ENCODE measurements at places on chromosomes 5 and 9. TPM values are rescaled to one million over a fixed set of nuclear protein-coding genes. Genes with fewer than 3 reads are reported as not detected.

The SLC45A2 gene
- total RNA-seq: not detected

The PCDHGC5 gene
- total RNA-seq: 5.3 TPM

The STPG3 gene
- total RNA-seq: not detected

The CAVIN4 gene
- total RNA-seq: 1.1 TPM

The IDNK gene
- 4.6 TPM for total RNA-seq

The SPATA31E1 gene
- not detected for total RNA-seq

The GKAP1 gene
- 1.3 TPM for total RNA-seq

DNA sequence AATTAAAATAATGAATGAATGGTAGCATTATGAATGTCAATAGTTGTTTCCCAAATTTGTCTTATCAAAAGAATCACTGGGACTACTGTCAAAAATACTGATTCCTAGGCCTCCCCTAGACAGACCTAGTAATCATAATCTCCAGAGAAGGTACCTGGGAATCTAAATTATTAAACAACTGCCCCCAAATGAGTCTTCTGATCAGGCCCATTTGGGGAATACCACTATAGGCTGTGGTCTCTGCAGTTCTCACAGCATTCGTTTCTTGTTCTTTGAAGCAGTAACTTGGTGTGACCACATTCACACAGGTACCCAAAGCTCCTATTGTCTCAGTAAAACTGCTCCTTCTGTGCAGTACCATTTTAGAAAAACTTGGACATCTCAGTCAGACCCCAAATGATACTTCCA lies 230.9 kb downstream of the PIK3R1 start:
- no peak for DNase-seq
- H3K4me3 ChIP-seq: no peak overlapping the region
- no peaks in the 10 kb centered on the region for H3K36me3 ChIP-seq
- no peaks in the 10 kb centered on the region for H3K27me3 ChIP-seq

- H3K27ac ChIP-seq: no peak overlapping the region
- H3K36me3 ChIP-seq: no peaks in the 10 kb centered on the region
- H3K4me1 ChIP-seq: peaks cover 8% of the 10 kb centered on the region
- no peak for DNase-seq
- no peak overlapping the region for H3K4me3 ChIP-seq
Measured at GRCh38 chr5:59021286-59021673, 438.4 kb downstream of the RAB3C start.

DNA sequence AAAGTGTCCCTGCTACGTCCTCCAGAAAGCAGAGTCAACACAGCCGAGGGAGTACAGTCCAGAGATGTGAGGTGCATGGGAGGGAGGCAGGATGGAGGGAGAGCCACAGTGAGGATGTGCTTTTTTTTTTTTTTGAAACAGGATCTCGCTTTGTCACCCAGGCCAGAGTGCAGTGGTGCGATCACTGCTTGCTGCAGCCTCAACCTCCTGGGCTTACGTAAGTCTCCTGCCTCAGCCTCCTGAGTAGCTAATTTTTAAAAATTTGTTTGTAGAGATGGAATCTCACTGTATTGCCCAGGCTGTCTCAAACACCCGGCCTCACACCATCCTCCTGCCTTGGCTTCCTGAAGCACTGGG lies 33.2 kb upstream of the ALDH1B1 start:
- no peak overlapping the region for H3K4me3 ChIP-seq
- H3K27me3 ChIP-seq: peaks cover 11% of the 10 kb centered on the region
- peaks cover 14% of the 10 kb centered on the region for H3K4me1 ChIP-seq
- no peaks in the 10 kb centered on the region for H3K36me3 ChIP-seq
- no peak overlapping the region for H3K27ac ChIP-seq

DNA sequence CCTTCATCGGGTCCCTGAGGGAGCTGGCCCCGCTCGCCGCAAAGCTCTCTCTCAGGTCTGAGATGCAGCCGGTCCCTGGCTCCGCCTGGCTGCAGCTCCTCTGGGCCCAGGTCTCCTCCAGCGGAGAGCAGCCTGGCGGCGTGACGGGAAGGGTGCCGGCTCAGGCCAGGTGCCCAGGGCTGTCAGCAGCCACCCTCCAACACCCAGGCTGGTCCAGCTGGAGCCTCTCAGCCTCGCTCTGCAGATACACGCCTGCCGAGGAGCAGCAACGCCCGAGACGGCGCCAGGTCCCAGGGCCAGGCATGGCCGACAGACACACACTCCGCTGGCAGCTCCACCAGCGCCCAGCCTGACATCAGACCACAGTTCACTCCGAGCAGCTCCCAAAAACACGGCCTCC lies 25.6 kb downstream of the FAM163B start:
- H3K27ac ChIP-seq: no peak overlapping the region
- H3K4me3 ChIP-seq: no peak overlapping the region
- no peaks in the 10 kb centered on the region for H3K36me3 ChIP-seq
- DNase-seq: no peak
- H3K27me3 ChIP-seq: peaks cover 38% of the 10 kb centered on the region
- 0 out of 2 replicates have a peak, but pooled peaks cover 5% of the 10 kb centered on the region for H3K4me1 ChIP-seq

DNA sequence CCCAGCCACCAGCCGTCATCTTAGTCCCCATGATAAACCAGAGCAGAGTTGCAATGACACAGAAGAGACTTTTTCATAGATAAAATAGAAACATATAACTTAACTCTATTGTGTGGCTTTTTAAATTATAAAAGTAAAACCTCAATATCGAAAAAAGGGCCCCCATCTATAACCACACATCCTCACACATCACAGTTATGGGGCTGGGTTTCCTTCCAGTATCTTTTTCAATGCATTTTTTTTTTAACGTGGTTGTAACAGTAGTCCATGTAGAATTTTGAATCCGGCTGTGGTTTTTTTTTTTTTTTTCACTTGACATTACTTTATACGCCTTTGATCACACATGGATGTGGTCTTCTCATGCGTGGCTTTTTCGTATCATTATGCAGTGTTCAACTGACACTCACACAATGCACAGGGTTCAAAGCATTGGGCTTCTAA lies 77.4 kb downstream of the CFAP77 start:
- no peak overlapping the region for H3K27ac ChIP-seq
- no peaks in the 10 kb centered on the region for H3K4me1 ChIP-seq
- no peak for DNase-seq
- H3K4me3 ChIP-seq: no peak overlapping the region
- peaks cover 64% of the 10 kb centered on the region for H3K27me3 ChIP-seq
- H3K36me3 ChIP-seq: no peaks in the 10 kb centered on the region

GRCh38 chr9:81389569-81389993 lies 299.8 kb downstream of the TLE1 start:
- peaks cover 33% of the 10 kb centered on the region for H3K4me1 ChIP-seq
- H3K27me3 ChIP-seq: peaks cover 2% of the 10 kb centered on the region
- peak overlapping the region; percentile 54 for H3K4me3 ChIP-seq
- DNase-seq: peak; percentile 97
- H3K27ac ChIP-seq: peak overlapping the region; percentile 88
- H3K36me3 ChIP-seq: no peaks in the 10 kb centered on the region

DNA sequence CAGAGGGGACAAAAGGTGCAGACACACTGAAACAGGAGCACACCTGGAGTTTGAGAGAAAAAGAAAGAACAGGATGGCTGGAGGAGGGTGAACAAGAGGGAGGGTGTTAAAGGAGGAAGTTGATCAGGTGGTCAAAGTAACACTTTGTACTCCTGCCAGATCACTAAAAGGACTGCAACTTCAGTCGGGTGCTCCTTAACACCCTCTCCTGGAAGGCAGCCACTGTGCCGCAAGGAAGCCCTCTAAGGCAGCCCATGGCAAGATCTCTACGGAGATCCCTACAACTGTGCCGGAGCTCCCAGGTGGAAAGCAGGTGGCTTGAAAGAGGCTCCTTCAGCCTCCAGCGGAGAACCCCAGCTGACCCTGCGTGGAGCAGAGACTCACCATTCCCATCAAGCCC lies 124.4 kb upstream of the MSX2 start:
- DNase-seq: no peak
- peaks cover 3% of the 10 kb centered on the region for H3K27me3 ChIP-seq
- no peak overlapping the region for H3K27ac ChIP-seq
- peaks cover 6% of the 10 kb centered on the region for H3K36me3 ChIP-seq
- no peaks in the 10 kb centered on the region for H3K4me1 ChIP-seq

- H3K4me3 ChIP-seq: no peak overlapping the region
- no peak for DNase-seq
- no peak overlapping the region for H3K27ac ChIP-seq
- H3K4me1 ChIP-seq: peaks cover 6% of the 10 kb centered on the region
- H3K36me3 ChIP-seq: no peaks in the 10 kb centered on the region
Measured at GRCh38 chr9:137117269-137117731, 2.8 kb upstream of the DPP7 start.

- H3K36me3 ChIP-seq: no peaks in the 10 kb centered on the region
- no peak for DNase-seq
- H3K27ac ChIP-seq: no peak overlapping the region
- no peaks in the 10 kb centered on the region for H3K4me1 ChIP-seq
- 0 out of 2 replicates have a peak, but pooled peaks cover 3% of the 10 kb centered on the region for H3K27me3 ChIP-seq
- no peak overlapping the region for H3K4me3 ChIP-seq
Measured at GRCh38 chr9:71524516-71524915, 243.8 kb downstream of the CEMIP2 start.

DNA sequence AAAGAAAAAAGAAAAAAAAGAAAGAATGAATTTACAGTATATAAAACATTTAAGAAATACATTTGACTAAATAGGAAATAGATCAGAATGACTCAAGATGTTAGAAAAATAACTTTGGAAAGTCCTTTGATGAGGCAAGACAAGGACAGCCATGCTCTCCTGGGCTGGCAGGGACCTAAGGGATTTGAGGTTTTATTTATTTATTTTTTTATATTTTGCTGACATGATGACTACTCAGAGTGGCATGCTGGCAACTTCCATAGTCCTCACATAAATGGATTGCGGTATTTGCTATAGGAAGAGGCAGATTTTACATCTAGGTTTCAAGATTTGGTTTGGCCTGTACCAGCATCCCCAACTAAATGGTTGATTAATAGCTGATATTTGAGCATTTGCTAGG lies 17.7 kb downstream of the SLC28A3 start:
- peaks cover 2% of the 10 kb centered on the region for H3K36me3 ChIP-seq
- H3K27me3 ChIP-seq: peaks cover 2% of the 10 kb centered on the region
- DNase-seq: peak; percentile 11
- H3K27ac ChIP-seq: no peak overlapping the region
- no peak overlapping the region for H3K4me3 ChIP-seq
- peaks cover 36% of the 10 kb centered on the region for H3K4me1 ChIP-seq

- H3K36me3 ChIP-seq: no peaks in the 10 kb centered on the region
- H3K4me3 ChIP-seq: peak within 1 kb of the TSS; percentile 100
- H3K27ac ChIP-seq: peak within 1 kb of the TSS; percentile 95
Measured at GRCh38 chr9:108934323-108934893, at the start of gene ABITRAM. Gene ABITRAM (plus strand): TSS chr9:108934400. CDS start chr9:108934487, 87 bp downstream.

DNA sequence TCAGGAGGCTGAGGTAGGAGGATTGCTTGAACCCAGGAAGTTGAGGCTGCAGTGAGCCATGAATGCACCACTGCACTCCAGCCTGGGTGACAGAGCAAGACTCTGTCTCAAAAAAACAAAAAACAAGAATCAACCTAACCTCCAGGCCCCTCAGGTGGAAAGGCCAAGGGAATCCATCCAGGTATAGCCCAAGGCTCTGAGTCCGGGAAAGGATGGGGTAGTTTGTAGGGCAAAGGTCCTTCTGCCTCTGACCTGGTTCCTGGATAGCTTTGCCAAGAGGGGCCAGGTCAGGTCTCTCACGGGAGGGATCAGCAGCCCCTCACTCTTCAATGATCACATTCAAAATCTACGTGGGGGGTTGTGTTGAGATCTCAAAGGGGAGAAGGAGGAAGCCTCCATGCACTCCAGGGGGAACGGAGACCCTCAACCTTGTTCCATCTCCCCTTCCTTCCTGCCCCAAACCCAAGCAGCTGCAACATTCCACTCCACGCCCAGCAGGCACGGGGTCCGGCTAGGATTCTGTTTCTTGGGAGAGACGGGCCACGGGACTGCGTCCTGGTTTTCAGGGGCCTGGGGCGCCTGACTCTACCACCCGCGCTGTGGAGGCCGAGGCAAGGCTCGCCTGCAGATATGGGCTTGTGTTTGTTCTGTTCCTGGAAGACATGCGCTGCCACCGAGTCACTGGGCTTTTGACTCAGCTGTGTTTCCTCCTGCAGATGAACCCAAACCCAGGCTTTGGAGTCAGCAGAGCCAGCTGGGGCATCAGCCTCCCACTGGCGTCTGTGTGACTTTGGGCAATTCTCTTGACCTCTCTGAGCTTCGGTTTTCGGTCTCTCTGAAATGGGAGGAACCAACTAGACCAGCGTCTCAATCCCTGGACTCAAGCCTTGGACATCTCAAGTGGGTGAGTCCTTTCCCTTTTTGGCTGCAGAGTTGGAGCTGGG lies 35.5 kb downstream of the PLPP7 start:
- H3K4me3 ChIP-seq: no peak overlapping the region
- H3K27me3 ChIP-seq: peaks cover 17% of the 10 kb centered on the region
- H3K36me3 ChIP-seq: no peaks in the 10 kb centered on the region
- no peak for DNase-seq

- H3K4me1 ChIP-seq: no peaks in the 10 kb centered on the region
- no peak for DNase-seq
- H3K36me3 ChIP-seq: peaks cover 3% of the 10 kb centered on the region
- H3K27me3 ChIP-seq: no peaks in the 10 kb centered on the region
Measured at GRCh38 chr5:29852329-29852728, 1341.2 kb upstream of the CDH6 start.

- peaks cover 10% of the 10 kb centered on the region for H3K4me1 ChIP-seq
- peaks cover 26% of the 10 kb centered on the region for H3K27me3 ChIP-seq
- no peak overlapping the region for H3K27ac ChIP-seq
- no peaks in the 10 kb centered on the region for H3K36me3 ChIP-seq
- H3K4me3 ChIP-seq: no peak overlapping the region
Measured at GRCh38 chr5:170168797-170169196, 63.1 kb downstream of the FOXI1 start.

DNA sequence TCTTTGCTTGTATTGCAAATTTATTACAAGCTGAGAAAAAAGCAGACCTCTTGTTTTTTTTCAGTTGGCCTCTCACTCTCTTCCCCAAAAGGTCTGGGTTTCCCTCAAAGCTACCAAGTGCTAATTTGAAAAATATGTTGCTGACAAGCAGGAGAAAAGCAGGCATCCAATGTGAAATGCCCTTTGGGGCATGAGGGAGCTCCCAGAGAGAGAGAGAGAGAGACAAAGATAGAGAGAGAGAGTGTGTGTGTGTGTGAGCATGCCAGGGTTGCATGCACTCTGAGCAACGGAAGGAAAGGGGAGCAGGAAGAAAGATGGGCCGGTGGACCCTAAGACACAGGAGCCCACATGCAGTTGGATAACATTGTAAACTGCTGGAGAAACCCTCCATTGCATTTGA lies 358.4 kb downstream of the TMEM38B start:
- no peak overlapping the region for H3K4me3 ChIP-seq
- no peak overlapping the region for H3K27ac ChIP-seq
- H3K27me3 ChIP-seq: no peaks in the 10 kb centered on the region
- DNase-seq: no peak

DNA sequence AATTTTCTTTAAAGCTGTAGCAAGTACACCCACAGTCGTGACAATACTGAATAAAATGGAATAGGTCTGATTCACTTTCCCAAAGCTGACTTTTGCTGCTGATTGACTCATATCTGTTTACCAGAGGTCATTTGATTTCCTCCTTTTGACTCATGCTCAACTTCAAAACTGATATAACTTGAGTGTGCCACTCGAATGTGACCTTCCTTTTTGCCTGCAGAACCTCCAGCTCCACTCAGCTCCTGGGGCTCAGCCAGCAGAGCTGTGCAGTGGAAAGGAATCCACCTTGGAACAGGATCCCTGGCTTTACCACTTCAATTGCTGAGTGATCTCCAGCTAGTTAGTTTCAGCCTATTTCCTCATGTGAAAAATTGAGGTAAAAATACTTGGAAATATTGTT lies 84.1 kb downstream of the FEM1C start:
- H3K27ac ChIP-seq: no peak overlapping the region
- peaks cover 35% of the 10 kb centered on the region for H3K4me1 ChIP-seq
- no peaks in the 10 kb centered on the region for H3K27me3 ChIP-seq
- peak; percentile 96 for DNase-seq
- H3K36me3 ChIP-seq: no peaks in the 10 kb centered on the region
